ENCODE measurements at places on chromosomes 11 and 22. TPM values are rescaled to one million over a fixed set of nuclear protein-coding genes. Genes with fewer than 3 reads are reported as not detected.

The ELF5 gene
- total RNA-seq: not detected

The OR2AT4 gene
- not detected for total RNA-seq

The WBP2NL gene
- not detected for total RNA-seq

The HIRA gene
- total RNA-seq: 31.1 TPM

The PLAAT5 gene
- 0.36 TPM for total RNA-seq

The OR51T1 gene
- total RNA-seq: not detected

The SOX10 gene
- total RNA-seq: 0.10 TPM

The SLC25A18 gene
- total RNA-seq: 0.55 TPM

The LMNTD2 gene
- 2.5 TPM for total RNA-seq

- H3K27ac ChIP-seq: no peak overlapping the region
- H3K36me3 ChIP-seq: no peaks in the 10 kb centered on the region
- no peak for DNase-seq
- H3K27me3 ChIP-seq: no peaks in the 10 kb centered on the region
- H3K4me1 ChIP-seq: no peaks in the 10 kb centered on the region
Observed at GRCh38 chr11:19160847-19161246, 40.9 kb downstream of the CSRP3 start.

DNA sequence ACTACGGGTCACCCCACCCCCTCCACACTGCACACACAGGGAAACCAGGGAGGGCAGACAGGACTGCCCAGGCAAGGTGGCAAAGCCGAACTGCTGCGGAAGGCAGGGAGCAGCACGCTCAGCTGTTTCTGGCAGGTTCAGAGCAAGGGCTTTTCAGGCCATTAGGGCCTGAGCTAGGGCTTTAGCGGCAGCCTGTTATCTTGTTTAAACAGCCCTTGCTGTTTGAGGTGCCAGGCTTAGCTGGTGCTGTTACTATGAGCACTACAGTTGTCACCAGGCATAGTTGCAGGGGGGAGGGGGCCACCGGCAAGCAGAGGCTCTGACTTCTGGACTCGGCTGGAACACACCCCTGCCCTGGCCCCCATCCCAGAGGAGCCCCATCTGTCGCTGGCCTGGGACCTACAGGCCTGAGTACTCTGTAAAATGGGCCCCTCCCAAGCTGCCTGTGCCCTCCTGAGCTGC is 34.9 kb downstream of the RSPH14 start:
- H3K4me1 ChIP-seq: no peaks in the 10 kb centered on the region
- no peak overlapping the region for H3K4me3 ChIP-seq
- H3K36me3 ChIP-seq: no peaks in the 10 kb centered on the region
- no peak overlapping the region for H3K27ac ChIP-seq

DNA sequence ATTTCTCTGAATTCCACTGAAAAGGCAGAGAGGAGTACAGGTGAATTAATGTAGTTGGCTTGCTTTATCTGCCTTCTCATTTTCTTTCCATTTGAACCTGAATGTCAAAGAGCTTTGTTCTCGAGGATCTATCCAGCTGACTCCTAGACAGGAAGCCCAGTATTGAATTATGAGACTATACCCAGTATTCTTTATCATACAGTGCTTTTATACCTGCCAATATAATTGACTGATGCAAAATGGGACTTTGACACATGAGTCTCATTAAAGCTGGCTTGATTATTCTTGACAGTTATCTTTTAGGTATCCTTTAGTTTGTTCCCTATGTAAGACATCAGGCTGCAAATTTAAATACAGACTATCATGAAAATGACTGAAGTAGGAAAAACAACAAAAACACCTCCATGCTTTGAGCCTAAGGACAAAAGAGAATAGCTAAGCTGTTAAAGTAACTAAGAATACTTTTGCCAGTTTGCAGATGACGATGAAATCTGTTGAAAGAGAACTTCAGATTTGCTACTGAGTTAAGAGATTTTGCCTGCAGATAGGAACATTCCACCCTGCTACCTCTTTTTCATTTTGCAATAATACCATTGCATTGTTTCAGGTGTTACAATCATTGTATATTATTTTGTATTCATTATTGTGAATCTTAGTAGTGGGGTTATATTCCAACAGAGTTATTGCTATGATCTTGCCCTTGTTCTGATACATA is 117.1 kb downstream of the ENTHD1 start:
- no peak overlapping the region for H3K4me3 ChIP-seq
- DNase-seq: no peak
- H3K27me3 ChIP-seq: peaks cover 9% of the 10 kb centered on the region
- no peak overlapping the region for H3K27ac ChIP-seq

- H3K36me3 ChIP-seq: no peaks in the 10 kb centered on the region
- H3K4me3 ChIP-seq: no peak overlapping the region
- H3K4me1 ChIP-seq: no peaks in the 10 kb centered on the region
Observed at GRCh38 chr11:74474316-74474715, 7.0 kb upstream of the KCNE3 start.

DNA sequence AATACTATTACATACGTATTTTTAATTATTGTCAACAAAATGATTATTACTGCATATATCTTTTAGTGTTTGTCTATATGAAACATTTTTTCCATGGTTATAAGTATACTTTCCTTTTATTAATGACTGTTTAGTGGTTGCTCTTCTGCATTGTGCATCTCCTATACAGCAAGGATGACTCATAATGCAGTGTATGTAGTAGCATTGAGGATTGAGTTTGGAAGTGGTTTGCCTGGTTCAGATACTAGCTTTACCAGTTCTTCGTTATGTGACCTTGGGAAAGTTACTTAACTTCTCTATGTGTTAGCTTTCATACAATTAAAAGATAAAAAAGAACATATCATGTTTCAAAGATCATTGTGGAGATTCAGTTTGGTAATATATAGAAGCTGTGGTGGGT is 44.1 kb downstream of the CHORDC1 start:
- no peaks in the 10 kb centered on the region for H3K27me3 ChIP-seq
- no peaks in the 10 kb centered on the region for H3K4me1 ChIP-seq

- H3K27me3 ChIP-seq: no peaks in the 10 kb centered on the region
- H3K4me3 ChIP-seq: no peak overlapping the region
- H3K4me1 ChIP-seq: peaks cover 23% of the 10 kb centered on the region
Observed at GRCh38 chr11:65471447-65471891, 27.4 kb upstream of the MALAT1 start.

- peaks cover 10% of the 10 kb centered on the region for H3K4me1 ChIP-seq
- H3K36me3 ChIP-seq: peaks cover 3% of the 10 kb centered on the region
- peak overlapping the region; percentile 82 for H3K27ac ChIP-seq
- peak overlapping the region; percentile 92 for H3K4me3 ChIP-seq
Observed at GRCh38 chr11:126304457-126305075, 706 bp downstream of the DCPS start.

GRCh38 chr11:64661146-64661545 is 61.9 kb downstream of the NRXN2 start:
- DNase-seq: peak; percentile 49
- no peak overlapping the region for H3K4me3 ChIP-seq
- no peaks in the 10 kb centered on the region for H3K27me3 ChIP-seq
- no peak overlapping the region for H3K27ac ChIP-seq
- H3K4me1 ChIP-seq: peaks cover 25% of the 10 kb centered on the region

DNA sequence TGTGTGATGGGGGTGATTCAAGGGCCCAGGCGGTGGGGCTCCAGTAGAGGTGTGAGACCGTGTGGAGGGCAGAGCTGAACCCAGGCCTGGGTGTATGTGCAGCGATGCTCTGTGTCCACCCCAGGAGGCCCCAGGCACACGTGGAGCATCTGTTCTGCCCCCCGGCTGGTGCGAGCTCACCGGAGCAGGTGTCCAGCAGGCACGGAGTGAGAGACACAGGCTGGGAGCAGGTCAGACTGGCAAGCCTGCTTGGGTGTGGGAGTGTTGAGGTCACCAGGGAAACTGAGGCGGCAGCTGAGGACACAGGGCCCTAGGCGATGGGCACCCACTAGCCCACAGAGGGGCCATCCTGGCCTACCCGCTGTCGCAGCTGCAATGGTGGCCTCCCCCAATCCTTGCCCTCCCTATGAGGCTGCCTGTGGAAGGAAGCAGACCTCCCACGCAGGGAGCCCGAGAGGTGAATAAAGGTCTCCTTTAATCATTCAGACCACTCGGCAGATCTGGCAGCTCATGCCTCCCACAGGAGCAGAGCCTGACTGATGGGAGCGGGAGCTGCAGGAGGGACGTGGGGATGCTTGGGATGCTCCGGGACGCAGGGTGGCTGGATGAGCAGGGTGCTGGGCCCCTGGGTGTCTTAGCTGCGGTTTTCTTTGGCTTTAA is 1165.1 kb downstream of the BRD1 start:
- no peaks in the 10 kb centered on the region for H3K4me1 ChIP-seq
- H3K4me3 ChIP-seq: no peak overlapping the region
- no peak overlapping the region for H3K27ac ChIP-seq
- no peak for DNase-seq
- no peaks in the 10 kb centered on the region for H3K27me3 ChIP-seq

- H3K4me3 ChIP-seq: peak overlapping the region; percentile 100
- peak overlapping the region; percentile 84 for H3K27ac ChIP-seq
- no peaks in the 10 kb centered on the region for H3K27me3 ChIP-seq
- no peak for DNase-seq
- H3K4me1 ChIP-seq: peaks cover 28% of the 10 kb centered on the region
- H3K36me3 ChIP-seq: peaks cover 21% of the 10 kb centered on the region
Observed at GRCh38 chr22:36386351-36386899, 1.3 kb downstream of the MYH9 start.

- H3K36me3 ChIP-seq: no peaks in the 10 kb centered on the region
- no peaks in the 10 kb centered on the region for H3K4me1 ChIP-seq
Observed at GRCh38 chr11:120746836-120747609, 235.5 kb downstream of the GRIK4 start.

DNA sequence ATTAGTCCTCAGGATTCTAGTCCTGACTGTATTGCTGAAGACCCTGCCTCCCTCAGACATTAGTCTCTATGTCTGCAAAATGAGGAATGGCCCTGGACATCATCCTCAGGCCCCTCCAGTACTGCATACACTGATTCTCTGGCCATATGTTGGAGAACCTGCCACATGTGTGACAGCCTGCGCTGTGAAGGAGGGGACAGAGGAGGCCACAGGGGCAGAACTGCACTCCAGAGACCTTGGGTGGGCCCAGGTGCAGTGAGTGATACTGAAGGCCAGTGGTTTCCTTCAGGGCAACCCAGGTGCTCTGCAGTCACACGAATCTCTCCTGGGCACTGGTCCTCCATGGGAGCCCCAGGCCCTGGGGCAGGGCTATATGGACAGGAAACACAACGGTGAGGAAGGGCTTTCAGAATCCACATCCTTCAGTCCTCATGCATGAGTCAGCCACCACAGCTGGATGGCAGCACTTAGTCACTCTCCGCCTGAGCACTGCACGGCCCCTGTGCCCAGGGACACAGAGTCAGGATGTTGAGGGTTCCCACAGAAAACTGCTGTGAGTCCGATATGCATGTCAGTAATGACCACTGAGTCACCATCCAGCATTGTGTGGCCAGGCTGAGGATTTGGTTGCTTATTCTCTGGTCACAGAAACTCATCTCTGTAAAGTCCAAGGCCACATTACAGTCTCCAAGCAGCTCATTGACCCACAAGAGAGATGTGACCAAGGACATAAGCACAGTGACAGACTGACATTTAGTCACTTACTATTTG is 39.7 kb downstream of the ME3 start:
- no peak overlapping the region for H3K4me3 ChIP-seq
- peak overlapping the region; percentile 96 for H3K27ac ChIP-seq
- H3K36me3 ChIP-seq: no peaks in the 10 kb centered on the region
- H3K27me3 ChIP-seq: no peaks in the 10 kb centered on the region
- peak; percentile 97 for DNase-seq
- H3K4me1 ChIP-seq: peaks cover 21% of the 10 kb centered on the region

DNA sequence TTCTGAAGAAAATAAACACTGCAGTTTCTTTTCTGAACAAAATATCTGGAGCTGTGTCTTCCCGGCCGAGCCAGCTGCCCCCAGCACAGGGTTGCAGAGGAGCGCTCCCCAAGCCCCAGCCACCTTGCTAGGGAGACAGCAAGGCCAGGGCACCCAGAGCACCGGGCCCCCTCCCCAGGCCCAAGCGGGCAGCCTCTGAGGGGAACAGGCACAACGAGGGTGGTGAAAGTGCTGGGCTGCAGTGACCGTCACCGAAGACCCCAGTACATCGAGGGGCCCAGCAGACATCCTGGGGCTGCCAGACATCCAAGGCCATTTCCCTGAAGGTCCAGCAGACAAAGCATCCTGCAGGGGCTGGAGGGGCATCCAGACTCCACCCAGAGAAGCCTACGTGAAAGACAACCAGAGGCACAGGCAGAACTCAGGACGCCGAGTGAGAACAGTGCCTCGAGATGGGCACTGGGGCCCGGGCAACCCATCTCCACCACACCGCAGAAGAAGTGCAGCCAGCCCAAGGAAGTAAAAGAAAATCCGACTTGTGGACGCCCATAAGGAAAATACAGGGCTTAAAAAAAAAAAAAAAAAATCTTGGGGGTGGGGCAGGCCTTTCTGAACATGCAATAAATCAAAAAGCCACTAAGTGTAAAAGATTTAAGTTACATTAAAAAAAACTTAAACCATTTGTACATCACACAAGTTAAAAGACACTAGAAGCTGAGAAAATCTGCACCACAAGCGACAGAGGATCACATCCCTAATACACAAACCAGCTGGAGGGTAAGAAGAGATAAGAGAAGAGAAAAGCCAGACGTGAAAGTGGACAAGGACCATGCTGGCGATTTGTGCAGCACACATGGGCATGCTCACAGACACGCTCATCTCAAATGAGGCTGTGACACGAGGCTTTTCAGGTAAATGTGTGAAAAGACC is 36.0 kb upstream of the COMT start:
- H3K4me1 ChIP-seq: peaks cover 3% of the 10 kb centered on the region
- H3K36me3 ChIP-seq: peaks cover 2% of the 10 kb centered on the region
- no peaks in the 10 kb centered on the region for H3K27me3 ChIP-seq
- DNase-seq: no peak
- no peak overlapping the region for H3K27ac ChIP-seq

DNA sequence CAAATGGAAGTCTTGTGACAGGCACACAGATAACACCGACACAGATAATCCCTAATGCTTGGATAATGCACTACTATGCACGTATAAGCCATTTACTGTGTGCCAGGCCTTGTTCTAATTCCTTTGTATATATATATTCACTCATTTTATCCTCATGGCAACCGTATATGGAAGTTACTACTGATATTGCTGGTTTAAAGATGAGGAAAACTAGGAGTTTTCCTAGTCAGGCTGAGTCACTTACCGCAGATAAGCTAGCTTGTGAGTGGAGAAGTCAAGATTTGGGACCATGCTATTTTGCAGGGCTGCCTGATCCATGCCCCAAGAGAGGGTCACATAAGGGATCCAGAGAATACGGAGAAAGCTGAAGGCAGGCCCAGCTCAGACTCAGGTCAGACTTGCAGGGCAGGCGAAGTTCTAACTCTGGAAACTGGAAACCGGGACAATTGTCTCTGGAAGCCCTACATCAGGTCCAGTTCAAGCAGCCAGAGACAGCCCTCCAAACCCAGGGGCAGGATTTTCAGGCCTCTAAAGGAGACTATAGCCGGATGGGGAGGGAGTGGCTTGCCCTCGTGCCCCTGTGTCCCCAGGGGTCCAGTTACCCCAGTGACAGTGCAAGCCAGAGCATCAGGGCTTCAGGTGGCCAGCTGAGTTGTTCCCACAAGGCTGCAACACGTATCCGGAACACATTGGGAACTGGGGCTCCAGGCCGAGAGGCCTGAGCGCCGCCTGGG is 534.8 kb downstream of the INSC start:
- H3K36me3 ChIP-seq: no peaks in the 10 kb centered on the region
- peaks cover 7% of the 10 kb centered on the region for H3K27me3 ChIP-seq
- H3K27ac ChIP-seq: no peak overlapping the region
- peaks cover 5% of the 10 kb centered on the region for H3K4me1 ChIP-seq
- H3K4me3 ChIP-seq: no peak overlapping the region

All from astrocyte (in vitro differentiated cells and primary cell).